Femur (tissue), 1 donor: ENCODE measurements at places on chromosomes 7 and 10.

DNA sequence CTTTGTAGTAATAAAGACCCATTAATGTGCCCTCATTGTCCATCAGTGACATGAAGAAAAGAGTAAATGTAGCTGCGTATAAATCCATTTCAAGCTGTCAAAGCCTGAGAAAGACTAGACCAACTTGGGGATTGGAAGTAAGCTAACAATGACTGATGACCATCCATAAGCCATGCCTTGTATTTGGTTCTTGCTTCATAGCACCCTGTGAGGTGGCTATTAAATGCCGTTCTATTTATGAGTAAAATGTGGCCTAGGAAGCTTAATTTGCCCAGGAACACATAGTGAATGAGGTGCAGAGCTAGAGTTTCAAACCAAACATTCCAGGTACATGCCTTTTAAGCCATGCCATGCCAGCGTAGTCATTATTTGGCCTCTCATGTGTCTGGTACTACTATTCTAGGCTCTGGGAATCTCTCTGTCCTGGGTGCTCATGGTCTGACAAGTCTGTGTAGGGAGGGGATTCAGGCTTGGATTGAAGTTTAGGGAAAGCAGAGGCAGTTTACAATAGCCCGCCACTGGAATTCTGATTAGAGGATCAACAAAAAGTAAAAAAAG is 92.1 kb downstream of the ZNF277 start:
- no peak for DNase-seq

- DNase-seq = no peak
Observed at GRCh38 chr7:158443014-158443687, 144.5 kb downstream of the PTPRN2 start.

DNA sequence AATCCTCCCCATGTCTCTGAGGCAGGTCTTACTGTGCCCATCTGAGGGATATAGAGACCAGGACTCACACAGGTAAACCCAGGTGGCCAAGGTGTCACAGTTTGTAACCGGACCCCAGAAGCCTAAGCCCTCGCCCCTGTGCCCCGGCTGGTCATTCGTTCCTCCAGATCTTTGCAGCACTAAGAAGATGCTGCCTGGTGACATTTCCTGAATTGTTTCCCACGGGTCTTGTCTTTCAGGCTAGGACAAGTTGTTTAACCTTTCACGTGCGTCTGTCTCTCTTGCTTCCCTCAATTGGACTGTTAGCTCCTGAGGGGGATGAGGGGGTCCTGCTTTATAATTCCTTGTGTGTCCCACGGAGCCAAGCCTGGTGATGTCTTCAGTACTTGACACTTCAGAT is 158.0 kb downstream of the KCNMA1 start:
- no peak for DNase-seq

DNA sequence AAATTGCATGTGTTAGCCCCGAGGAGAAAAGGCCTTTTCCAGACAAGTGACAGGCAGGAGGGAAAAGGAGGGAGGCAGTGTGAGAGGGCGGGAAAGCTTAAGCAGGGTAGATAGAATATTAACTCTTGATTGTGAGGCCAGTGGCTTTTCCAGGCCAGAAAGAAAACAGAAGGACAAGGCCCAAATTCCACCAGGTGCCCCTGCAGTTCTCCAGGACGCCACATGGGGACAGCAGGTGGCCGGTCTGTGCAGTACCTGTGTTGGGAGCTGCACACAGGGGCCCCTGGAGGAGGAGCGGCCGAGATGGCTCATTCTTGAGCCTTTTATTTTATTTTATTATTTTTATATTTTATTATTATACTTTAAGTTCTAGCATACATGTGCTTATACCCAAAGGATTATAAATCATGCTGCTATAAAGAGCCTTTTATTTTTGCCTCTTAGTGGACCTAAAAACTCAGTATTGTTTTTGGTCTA is 141.3 kb upstream of the KLF14 start:
- DNase-seq = no peak

DNA sequence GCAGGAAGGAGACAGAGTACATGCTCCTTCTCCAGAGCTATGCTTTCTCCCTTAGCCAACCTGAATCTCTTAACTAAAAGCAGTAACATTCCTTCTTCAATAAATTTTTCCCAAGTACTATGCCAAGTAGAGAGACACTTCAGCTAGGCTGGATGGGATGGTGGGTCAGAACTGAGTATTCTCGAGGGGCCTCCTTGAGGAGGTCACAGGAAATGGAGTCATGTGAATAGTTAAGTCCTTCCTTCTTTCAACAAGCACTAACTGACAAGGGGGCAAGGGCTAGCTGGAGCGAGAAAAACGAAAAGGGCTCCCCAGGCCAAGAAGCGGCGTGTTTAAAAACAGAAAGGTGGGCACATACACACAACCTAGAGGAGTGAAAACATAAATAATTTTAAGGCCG is 5.5 kb downstream of the RSU1 start:
- no peak for DNase-seq

DNA sequence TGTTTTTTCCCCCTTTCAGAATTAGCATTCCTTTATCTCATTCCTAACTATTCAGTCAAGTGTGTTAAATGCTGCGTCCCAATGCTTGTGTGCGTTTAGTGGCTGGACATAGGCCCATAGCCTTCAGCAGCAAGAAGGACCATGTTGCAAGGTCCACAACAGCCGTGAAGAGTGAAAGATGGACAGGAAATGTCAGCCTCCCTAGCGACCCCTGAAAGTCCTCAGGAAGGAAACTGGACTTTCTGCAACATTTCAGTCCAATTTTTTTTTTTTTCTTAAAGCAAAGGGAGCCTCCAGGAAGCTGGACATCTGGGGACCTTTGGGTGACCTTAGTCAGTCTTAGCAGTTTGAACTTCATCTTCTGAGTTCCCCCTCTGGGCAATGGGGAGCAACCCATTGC is 550.7 kb upstream of the MGMT start:
- no peak for DNase-seq

- DNase-seq = no peak
Observed at GRCh38 chr7:112581529-112581928, 100.7 kb downstream of the LSMEM1 start.

GRCh38 chr10:114167985-114168384 is 6.0 kb downstream of the CCDC186 start:
- DNase-seq = no peak

DNA sequence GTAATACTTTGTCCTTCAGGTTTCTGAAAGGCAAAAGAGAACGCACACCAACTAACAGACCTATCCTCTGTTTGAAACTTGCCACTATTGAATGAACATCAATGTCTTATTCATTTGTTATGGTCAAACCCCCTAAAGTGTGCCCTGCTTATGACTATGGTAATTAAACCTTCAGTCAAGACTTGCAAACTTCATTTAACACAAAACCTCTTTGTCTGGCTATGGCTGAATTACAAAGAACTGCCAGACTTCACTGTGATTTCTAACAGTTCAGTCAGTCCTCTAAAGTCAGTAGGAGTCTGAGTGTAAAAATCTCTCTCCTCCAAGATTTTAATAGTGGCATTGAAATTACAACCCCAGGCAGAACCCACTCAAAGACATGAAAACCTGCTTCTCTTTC is 702.5 kb upstream of the LRRN3 start:
- no peak for DNase-seq

- no peak for DNase-seq
Observed at GRCh38 chr7:105006367-105007136, 7.5 kb upstream of the KMT2E start.

- no peak for DNase-seq
Observed at GRCh38 chr10:71204746-71205145, 7.6 kb upstream of the UNC5B start.

- DNase-seq = no peak
Observed at GRCh38 chr7:36570528-36571189, 153.6 kb downstream of the AOAH start.

DNA sequence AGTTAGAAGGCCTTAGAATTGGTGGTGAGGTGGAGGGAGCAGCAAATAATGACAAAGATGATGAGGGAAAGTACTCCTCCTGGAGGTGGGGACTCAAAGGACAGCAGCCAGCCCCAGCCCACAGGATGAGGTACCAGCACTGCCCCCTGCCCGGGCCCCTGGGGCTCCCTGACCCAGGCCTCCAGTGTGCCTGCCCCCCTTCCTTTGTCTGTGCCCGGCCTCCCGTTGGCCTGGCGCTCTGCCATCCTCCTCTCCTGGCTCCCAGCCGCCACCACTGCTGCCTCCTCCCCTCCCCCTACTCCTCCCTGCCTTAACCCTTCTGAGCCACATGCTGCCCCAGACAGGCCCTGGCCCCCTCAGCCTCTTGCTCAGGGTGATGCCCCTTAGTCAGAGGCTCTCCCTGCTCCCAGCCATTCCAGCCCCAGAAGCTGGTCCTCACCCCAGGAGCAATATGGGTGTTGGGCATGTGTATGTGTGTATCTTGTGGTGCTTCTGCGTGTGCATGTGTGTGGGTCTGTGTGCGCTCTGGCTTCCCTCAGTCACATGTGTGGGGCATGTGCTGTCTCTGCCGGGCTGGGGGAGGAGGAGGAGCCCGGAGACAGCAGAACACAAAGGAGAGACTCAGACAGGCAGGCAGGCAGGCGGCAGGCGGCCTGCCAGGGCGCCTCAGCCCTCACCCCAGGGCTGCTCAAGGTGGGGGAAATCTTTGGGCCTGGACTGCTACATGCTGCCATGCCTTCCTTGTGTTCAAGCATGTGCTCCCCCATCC is 2.6 kb downstream of the LDB1 start:
- peak; percentile 92 for DNase-seq

DNA sequence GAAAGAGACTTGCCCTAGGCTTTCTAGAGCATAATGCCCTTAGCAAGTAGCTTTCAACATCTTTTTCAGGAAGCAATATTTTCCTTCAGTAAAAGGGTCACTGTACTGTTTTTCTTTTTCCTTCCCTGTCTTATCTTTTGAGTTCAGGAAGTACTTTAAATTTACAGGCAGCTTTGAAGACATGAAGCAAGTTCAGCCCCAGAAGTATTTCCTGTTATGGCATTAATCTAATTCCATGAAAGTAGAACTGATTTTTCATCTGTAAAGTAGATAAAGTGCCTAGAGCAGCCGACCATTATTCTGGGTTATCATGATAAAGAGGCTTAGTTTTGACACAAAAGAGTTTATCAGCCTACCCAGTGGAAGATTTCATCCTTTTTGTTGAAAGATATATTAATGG is 288.2 kb downstream of the ADK start:
- no peak for DNase-seq

DNA sequence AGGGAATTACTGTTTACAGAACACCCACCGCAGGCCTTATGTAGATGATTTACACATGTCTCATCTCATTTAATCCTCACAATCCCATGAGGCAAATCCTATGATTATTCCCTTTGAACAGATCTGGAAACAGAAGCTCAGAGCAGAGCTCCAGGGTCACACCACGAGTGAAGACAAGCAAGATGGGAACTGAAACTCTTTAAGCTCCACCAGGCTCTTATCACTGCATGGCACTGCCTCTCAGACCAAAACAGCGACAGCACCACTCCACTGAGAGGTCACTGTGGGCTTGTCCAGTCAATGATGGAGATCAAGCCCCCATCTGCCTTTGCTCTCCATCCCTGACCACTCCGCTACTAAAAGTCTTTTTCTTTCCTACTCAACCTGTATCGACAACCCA is 5.9 kb downstream of the GRID1 start:
- peak; percentile 2 for DNase-seq

DNA sequence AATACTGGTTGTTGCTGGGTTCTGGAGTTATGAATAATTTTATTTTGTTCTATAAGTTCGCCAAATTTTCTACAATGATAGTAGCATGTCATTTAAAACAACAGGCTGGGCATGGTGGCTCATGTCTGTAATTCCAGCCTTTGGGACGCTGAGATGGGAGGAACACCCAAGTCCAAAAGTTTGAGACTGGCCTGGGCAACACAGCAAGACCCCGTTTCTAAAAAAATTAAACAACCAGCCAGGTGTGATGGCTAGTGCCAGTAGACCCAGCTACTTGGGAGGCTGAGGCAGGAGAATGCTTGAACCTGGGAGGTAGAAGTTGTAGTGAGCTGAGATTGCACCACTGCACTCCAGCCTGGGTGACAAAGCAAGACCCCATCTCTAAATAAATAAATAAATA is 347.7 kb downstream of the PARD3 start:
- no peak for DNase-seq

- no peak for DNase-seq
Observed at GRCh38 chr10:69715156-69715898, 85.3 kb downstream of the FAM241B start.

- DNase-seq = no peak
Observed at GRCh38 chr7:16695621-16696237, 49.7 kb downstream of the BZW2 start.

DNA sequence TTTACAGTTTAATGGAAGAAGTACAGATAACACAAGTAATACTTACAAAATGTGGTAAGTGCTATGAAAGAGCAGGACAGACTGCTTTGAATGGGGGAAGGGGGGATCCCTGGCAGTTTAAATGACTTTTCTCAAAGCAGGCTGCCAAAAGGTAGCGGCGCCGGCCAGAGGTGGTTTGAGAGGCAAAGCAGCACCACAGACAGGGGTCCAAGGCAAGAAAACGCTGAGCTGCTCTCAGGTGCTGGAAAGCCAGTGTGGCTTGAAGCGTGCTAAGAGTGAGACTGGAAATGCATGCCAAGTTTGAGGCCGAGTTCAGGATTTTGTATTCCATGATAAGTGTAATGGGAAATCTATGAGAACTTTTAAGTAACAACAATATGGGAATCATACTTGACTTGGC is 437.7 kb downstream of the AUTS2 start:
- no peak for DNase-seq

DNA sequence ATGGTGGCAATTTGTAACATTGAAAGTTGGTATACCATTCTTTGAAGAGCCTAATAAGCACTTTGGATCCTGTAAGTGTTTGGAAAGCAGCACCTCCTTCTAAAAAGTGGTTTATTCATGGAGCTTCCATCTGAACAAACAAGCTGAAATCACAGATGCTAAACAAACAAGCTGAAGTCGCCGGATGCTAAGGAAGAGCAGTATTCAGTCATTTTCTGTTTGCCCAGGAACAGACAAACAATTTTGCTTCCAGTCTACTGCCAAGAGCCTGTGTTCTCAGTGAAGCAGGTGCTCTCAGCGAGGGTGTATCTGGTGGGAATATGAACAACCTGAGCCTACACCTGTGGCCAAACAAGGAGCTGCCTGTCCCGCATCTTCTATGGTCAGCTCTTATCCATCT is 6.3 kb downstream of the COL28A1 start:
- no peak for DNase-seq

DNA sequence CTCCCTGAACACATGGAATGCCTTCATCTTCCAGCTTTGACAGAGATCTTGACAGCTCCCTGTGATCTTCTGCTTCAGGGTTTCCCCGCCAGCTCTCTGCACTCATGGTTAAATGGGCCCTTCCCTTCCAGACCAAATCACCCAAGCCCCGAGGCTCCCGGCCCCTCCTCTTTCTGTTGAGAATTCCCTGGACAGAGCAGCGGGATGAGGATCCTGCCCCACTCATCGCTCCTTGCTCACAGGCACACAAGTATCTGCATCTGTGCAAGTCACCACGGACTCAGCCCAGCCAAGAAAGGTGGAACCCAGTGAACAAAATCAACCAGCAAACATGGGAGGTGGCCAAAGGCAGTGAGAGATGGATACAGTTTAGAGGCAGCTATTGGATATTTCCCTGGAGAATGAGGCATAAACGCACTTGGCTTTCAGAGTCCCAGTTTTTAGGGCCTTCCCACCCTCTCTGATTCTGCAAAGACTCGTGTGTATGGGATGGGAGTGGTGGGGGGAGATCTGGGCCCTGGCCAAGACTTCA is 37.7 kb upstream of the CXCL12 start:
- DNase-seq = peak; percentile 86
